ENCODE measurements at places on chromosomes 12 and 14.

- peak; percentile 3 for DNase-seq
Observed at GRCh38 chr12:40515041-40515816, 177.0 kb upstream of the CNTN1 start.

- DNase-seq = no peak
Observed at GRCh38 chr14:76917158-76917596, 91.0 kb downstream of the LRRC74A start.

- no peak for DNase-seq
Observed at GRCh38 chr14:92969430-92969829, 46.5 kb downstream of the CHGA start.

- DNase-seq = no peak
Observed at GRCh38 chr14:54278087-54278486, 118.7 kb upstream of the CDKN3 start.

DNA sequence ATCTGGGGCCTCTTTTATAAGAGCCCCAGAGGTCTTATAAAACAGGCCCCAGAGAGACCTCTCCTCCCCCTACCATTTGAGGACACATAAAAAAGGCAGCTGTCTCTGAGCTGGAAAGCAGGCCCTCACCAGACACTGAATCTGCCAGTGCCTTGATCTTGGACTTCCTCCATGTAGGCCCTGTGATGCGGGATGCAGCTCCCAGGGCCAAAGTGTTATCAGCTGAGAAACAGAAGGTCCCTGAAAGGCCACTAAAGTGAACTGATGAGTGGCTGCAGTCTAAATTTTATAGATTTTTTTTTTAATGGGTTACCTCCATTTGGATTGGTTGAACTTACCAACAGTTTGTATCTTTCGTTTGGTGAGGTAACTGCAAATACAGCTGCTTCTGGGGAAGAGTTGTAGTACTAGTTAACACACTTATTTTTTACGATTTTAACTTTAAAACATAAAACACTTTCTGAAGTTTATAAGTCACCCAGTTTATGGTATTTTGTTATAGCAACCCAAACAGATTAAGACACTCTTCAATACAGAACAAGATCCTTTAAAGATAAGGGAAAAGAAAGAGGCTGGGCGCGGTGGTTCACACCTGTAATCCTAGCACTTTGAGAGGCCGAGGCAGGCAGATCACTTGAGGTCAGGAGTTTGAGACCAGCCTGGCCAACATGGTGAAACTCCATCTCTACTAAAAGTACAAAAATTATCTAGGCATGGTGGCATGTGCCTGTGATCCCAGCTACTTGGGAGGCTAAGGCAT lies 5.6 kb upstream of the GUCY2C start:
- DNase-seq = no peak

GRCh38 chr12:87901457-87901856 lies 127.7 kb downstream of the C12orf50 start:
- no peak for DNase-seq

DNA sequence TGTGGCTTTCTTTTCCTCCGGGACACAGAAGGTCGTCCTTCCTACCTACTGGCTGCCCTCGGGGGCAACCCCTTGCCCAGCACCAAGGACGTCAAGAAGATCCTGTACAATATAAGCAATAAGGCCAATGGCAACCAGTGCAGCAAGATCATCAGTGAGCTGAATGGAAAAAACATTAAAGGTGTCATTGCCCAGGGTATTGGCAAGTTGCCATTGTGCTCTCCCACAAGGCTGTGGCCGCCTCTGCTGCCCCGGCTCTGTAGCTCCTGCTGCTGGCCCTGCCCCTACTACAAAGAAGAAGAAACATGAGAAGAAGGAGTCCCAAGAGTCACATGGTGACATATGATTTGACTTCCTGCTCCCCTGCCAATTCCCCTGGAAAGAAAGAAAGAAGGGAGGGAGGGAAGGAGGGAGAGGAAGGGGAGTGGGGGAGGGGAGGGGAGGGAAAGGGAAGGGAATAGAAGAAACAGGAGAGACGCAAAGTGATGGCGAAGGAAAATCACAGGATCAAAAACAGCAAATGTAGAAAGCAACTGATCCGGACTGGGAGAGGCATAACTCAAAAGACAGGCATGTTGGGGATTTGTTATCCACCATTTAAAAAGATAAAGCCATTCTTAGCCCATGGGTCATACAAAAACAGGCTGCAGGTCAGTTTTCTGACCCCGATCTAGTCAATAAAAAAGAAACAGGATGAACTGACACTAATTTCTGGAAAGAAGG lies 61.3 kb upstream of the RESF1 start:
- DNase-seq = no peak

GRCh38 chr12:17661250-17661649 lies 428.7 kb downstream of the RERGL start:
- DNase-seq = no peak

DNA sequence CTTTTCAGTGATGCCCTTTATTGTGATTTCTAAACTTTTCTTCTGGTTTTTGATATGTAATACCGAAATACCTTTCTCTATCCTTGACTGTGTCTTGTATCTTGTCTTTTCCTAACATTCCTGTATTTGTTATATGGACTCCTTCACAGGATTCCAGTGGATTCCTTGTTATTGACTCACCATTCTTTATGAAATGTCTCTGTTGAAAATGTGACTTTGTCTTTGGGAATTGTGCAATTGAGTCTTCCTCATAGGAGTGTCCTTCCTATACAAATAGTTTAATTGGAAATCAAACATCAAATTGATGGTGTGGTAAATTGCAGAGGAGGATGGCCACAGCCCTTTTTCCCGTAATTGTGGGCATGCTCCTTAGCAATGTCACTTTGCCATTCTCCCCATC lies 296.6 kb upstream of the KITLG start:
- DNase-seq = no peak

GRCh38 chr12:20274008-20274407 lies 94.3 kb upstream of the PDE3A start:
- DNase-seq = no peak

DNA sequence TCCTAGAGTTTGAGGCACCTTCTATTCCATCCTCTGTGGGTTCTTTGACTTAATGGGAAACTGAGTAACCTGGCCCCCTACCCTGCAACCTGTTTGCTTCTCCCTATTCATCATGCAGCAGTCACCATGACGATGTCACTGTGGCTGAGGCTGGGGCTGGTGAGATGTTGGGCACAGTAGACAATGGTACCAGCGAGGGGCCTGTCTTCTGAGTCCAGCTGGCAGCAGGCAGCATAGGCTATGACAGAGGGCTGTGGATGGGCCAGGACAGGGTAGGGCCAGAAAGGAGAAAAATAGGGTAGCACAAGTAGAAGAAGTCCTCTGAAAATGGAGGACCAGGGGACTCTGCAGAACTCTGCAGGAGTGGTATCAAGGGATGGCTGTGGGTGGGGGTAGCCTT lies 2.0 kb downstream of the CIROP start:
- no peak for DNase-seq

DNA sequence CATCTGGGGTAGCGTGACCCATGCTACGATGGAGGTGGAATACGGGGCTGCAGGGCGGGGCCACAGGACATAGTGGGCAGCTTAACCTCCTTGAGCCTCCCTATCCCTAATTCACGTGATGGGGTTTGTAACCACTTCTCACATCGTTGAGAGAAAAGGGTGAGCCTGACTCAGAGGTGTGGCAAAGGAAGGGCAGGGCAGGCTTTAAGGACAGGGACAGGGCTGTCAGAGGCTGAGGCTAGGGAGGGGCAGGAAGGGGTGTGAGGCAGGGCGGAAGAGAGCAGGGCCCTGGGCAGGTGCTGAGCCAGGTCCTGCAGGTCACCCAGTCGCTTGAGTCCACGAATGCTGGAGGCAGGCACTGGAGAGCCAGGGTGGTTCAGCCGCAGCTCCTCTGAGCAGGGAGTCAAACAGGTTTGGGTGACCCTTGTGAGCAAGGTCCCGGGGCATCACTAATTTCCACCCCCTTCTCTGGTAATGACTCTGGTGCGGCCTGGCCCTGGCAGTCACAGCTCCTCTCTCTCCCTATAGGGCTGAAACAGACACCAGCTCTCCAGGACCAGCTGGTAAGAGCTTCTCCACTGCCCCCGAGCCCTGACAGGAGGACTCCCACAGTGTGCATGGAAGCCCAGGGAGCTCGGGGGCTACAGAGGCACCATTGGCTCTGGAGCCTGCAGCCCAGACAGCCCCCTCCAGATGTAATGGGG lies 7.5 kb upstream of the AQP2 start:
- DNase-seq = no peak

DNA sequence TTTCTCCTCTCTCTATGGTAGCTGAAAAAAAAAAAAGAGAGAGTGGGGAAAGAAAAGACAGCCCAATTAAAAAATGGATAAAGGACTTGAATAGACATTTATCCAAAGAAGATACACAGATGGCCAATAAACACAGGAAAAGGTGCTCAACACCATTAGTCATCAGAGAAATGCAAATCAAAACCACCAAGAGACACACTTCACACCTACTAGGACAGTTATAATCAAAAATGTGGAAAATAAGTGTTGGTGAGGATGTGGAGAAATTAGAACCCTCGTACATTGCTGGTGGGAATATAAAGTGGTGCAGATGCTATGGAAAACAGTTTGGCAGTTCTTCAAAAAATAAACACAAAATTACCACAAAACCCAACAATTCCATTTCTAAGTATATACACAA lies 172.4 kb upstream of the GRIN2B start:
- no peak for DNase-seq

DNA sequence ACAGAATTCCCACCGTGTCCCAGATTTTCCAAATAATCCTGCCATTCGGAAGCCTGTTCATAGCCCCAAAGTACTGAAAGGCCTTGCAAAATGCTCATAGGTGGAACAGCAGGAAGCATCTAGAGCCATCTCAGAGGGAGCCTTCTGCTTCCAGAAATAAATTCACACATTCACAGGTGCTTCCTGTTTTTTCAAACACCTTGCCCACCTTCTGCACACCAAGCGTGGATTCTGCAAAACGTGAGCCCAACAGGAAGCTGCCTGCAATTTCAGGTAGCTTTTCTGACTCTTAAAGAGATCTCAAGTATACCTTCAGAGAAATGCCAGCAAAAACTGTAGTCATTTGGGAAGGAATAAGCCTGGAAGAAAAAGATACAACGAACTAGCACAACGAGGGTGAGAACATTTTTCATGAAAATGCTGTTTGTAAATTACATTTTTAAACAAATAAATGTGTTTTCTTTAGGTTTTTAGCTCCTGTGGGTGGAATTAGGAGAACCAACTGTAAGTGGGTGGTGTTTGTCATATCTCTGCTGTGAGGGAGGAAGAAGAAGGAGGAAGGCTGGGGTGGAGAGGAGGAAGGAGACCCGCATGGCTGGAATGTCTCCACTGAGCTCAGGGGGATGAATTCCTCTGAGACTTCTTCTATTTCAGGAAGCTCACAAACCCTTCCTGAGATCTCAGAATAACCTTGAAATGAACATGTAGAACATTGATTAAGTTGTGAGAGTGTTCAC lies at the start of gene IFNG-AS1:
Gene IFNG-AS1 (plus strand): TSS at position 264 of the 737 bp plus-strand sequence.
- no peak for DNase-seq

- DNase-seq = no peak
Observed at GRCh38 chr12:14532152-14532551, 35.5 kb downstream of the PLBD1 start.

- no peak for DNase-seq
Observed at GRCh38 chr14:69288011-69288771, 28.2 kb downstream of the GALNT16 start.

DNA sequence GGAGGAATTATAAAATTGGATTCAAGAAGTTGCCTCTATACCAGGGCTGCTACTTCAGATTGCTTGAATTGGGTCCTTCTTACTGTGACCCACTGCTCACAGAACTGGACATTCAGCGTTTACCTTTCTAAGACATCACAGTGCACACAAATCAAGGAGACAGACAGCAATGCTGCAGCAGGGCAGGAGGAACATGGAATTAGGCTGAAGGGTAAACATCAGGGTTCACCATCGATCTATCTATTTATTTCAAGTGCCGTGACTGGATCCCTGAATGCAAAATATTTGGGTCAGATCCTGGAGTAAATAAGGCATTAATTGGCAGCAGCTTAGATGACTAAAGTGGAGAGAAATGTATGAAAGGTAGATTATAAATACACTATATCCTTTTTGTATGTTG lies 76.9 kb upstream of the HMGA2 start:
- DNase-seq = no peak

GRCh38 chr12:116601933-116602810 lies 43.0 kb downstream of the MAP1LC3B2 start:
- no peak for DNase-seq

GRCh38 chr14:68506645-68507419 lies 286.0 kb downstream of the ZFP36L1 start:
- DNase-seq = peak; percentile 36

Measured in GM19239 (cell line).